Uterine smooth muscle cell (primary cell): ENCODE measurements at places on chromosomes 2 and 18. TPM values are rescaled to one million over a fixed set of nuclear protein-coding genes. Genes with fewer than 3 reads are reported as not detected.

SLC9A4 gene
- total RNA-seq, result not detected in 2 replicates

STARD6 gene
- total RNA-seq, result not detected in 2 replicates

SOWAHC gene
- 16.3 and 17.2 TPM in 2 replicates for total RNA-seq

SERPINB12 gene
- not detected in 2 replicates for total RNA-seq

SPDYA gene
- total RNA-seq, result 1.6 and 1.9 TPM in 2 replicates

RGPD3 gene
- 0.33 and 0.37 TPM in 2 replicates for total RNA-seq

SERPINB3 gene
- not detected in 2 replicates for total RNA-seq

LDLRAD4 gene
- total RNA-seq, result 0.22 and 1.1 TPM in 2 replicates

SPRED2 gene
- 9.3 and 10.4 TPM in 2 replicates for total RNA-seq

TTN gene
- 1.7 and 3.9 TPM in 2 replicates for total RNA-seq

GPBAR1 gene
- 0.12 TPM in 1 of 2 replicates, not detected in the other for total RNA-seq

SOX11 gene
- total RNA-seq, result 0.37 and 0.66 TPM in 2 replicates

WDFY1 gene
- 102 and 111 TPM in 2 replicates for total RNA-seq

ATP6V1B1 gene
- 0.55 and 0.62 TPM in 2 replicates for total RNA-seq

SPP2 gene
- not detected in 2 replicates for total RNA-seq

LHCGR gene
- not detected in 2 replicates for total RNA-seq

PIEZO2 gene
- total RNA-seq, result 0.12 and 0.44 TPM in 2 replicates

IMP4 gene
- 80.9 and 118 TPM in 2 replicates for total RNA-seq

C2orf66 gene
- total RNA-seq, result under 0.01 and 0.12 TPM in 2 replicates

LRRC30 gene
- not detected in 2 replicates for total RNA-seq

CDC42EP3 gene
- 26.0 and 32.9 TPM in 2 replicates for total RNA-seq

RAB17 gene
- total RNA-seq, result 0.11 and 0.12 TPM in 2 replicates

SCYGR4 gene
- not detected in 2 replicates for total RNA-seq

ALLC gene
- 0.25 TPM in 1 of 2 replicates, not detected in the other for total RNA-seq

ZNF519 gene
- total RNA-seq, result 3.7 and 6.4 TPM in 2 replicates

SERPINB7 gene
- total RNA-seq, result 79.4 and 136 TPM in 2 replicates

PPP1R1C gene
- total RNA-seq, result 0.25 and 2.2 TPM in 2 replicates

ITPRIPL1 gene
- total RNA-seq, result 5.1 and 5.9 TPM in 2 replicates

NEU2 gene
- not detected in 2 replicates for total RNA-seq

ERBB4 gene
- total RNA-seq, result under 0.01 and 0.11 TPM in 2 replicates

CNGA3 gene
- not detected in 2 replicates for total RNA-seq

TCF23 gene
- not detected in 2 replicates for total RNA-seq

FRZB gene
- total RNA-seq, result 0.11 and 0.12 TPM in 2 replicates

SLC4A5 gene
- 0.25 and 0.44 TPM in 2 replicates for total RNA-seq

FAM228A gene
- under 0.01 and 0.11 TPM in 2 replicates for total RNA-seq

LAMA3 gene
- 5.1 and 30.5 TPM in 2 replicates for total RNA-seq

PSTPIP2 gene
- 3.1 and 4.0 TPM in 2 replicates for total RNA-seq

CEBPZOS gene
- total RNA-seq, result 15.6 and 17.9 TPM in 2 replicates

CD207 gene
- total RNA-seq, result not detected in 2 replicates

LYPD6B gene
- total RNA-seq, result not detected in 2 replicates

WNT10A gene
- not detected in 2 replicates for total RNA-seq

CRACDL gene
- total RNA-seq, result under 0.01 TPM in 1 of 2 replicates, not detected in the other

CROCC2 gene
- total RNA-seq, result under 0.01 TPM in 1 of 2 replicates, not detected in the other

GALM gene
- total RNA-seq, result 21.2 and 32.6 TPM in 2 replicates

CCDC148 gene
- total RNA-seq, result 0.66 and 1.00 TPM in 2 replicates

KIF3C gene
- total RNA-seq, result 9.7 and 14.0 TPM in 2 replicates

AQP12B gene
- total RNA-seq, result not detected in 2 replicates

CYP20A1 gene
- total RNA-seq, result 33.3 and 41.6 TPM in 2 replicates
